GM03348 (cell line): ENCODE measurements at places on chromosomes 12 and 14.
A peak's percentile ranks its signal among the peaks of the same experiment; 100 is the strongest.

- no peak for DNase-seq
Measured at GRCh38 chr12:78171061-78171460, 340.4 kb downstream of the NAV3 start.

DNA sequence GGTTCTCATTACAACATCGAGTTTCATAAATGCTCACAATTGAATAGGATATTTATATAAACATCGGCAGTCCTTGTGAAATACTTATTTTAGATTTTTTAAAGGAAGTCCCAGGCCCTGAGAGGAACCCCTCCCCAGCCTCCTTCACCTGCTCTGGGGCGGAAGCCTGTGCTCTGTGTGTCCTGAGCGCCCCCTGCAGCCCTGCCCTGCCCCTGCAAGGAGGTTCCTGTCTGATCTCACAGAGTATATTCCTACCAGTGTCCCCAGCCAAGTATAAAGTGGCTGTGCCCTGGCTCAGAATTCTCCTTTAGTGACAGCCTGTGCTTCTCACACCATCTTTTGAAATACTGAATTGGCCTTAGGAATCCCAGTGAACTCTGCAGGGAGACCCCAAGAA is 659.5 kb downstream of the TMEM121 start:
- DNase-seq: no peak

DNA sequence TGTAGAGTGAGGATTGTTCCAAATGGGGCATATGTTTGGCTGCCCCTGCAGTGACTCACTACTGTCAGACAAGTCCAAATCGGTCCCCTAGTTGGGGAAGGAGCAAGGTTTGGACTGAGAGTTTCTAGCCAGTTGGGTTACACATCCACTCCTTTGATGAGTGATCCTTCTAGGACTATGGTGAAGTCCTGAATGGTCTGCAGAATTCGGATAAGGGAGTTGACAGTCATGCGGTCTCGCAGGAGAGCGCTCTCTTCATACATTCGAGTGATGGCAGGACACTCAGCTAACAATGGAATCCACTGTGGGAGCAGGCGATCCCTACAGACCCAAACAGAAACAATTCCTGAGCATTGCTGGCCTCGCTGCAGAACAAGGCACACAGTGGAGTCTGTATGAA is 61.5 kb upstream of the SINHCAF start:
- DNase-seq: no peak

GRCh38 chr14:76376878-76377734 is 1.2 kb downstream of the ESRRB start:
- DNase-seq: no peak

DNA sequence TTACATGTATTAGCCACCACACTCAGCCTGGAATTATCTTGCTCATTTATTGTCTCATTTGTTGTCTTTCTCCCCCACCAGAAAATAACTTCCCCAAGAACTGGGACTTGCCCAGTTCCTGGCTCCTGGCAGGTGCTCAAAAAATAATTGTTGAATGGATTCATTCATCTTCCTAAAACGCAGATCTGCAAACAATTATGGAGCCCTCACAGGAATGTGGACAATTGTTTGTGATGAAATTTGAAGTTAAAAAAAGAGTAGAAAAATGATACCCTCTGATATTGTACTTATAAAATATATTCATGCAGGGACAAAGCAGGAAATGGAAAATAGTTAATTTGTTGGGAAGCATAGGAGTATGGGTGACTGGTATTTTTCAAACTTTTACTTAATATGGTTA is 60.7 kb upstream of the MAP1LC3B2 start:
- peak; percentile 74 for DNase-seq

GRCh38 chr14:55773312-55773711 is 193.3 kb downstream of the KTN1 start:
- DNase-seq: no peak

- DNase-seq: peak; percentile 60
Measured at GRCh38 chr12:112170376-112170775, 45.0 kb downstream of the TRAFD1 start.

DNA sequence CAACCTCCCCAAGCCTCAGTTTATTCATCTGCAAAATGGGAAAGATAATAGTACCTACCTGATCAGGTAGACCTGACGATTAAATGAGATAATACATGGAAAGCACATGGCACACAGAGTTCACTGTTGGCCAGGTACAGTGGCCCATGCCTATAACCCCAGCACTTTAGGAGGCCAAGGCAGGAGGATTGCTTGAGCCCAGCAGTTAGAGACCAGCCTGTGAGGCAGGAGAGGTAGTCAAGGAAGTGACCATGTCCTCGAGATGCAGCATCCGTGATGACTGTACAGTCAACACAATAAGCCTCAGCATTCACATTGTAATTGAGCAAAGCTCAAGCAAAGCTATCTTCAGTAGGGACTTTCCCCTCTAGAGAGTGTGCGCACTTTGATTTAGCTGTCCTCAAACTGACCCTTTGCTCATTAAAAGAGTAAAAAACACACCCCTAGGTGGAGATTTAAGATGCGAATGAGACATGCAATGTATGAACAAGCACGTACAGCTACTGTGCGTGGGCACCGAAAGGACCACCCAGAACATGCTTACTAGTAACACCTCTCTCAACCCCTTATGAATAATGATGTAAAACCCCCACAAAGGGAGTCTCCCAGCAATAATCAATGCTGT is 9.9 kb downstream of the ISCU start:
- DNase-seq: no peak

DNA sequence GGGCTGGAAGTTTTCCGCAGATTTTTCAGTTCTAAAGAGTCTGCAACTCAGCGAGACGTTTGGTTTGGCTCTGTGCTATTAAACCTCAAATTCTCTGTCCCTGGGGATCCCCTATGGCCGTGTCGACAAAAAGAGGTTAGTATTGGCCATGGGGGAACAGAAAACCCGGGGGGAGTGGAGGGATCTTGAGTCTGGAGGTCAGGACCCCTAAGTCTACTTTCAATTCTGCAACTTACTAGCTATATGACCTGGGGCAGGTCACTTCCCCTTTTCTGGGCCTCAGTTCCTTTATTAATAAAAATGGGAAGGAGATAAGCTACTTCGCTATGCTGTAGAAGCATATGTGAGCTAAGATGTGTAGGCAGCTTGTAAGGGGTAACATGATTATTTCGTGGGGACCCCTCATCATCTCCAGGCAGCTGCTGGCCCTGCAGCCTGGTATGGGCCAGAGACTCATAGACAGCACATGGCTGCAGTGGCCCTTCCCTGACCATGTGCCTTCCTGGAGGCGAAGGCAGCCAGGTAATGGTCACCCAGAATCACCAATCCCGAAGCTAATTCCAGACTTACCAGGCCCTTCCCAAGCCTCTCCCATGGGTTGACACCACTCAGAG is 8.6 kb downstream of the ASB2 start:
- DNase-seq: no peak

GRCh38 chr12:102730996-102731395 is 186.0 kb downstream of the PAH start:
- DNase-seq: no peak

DNA sequence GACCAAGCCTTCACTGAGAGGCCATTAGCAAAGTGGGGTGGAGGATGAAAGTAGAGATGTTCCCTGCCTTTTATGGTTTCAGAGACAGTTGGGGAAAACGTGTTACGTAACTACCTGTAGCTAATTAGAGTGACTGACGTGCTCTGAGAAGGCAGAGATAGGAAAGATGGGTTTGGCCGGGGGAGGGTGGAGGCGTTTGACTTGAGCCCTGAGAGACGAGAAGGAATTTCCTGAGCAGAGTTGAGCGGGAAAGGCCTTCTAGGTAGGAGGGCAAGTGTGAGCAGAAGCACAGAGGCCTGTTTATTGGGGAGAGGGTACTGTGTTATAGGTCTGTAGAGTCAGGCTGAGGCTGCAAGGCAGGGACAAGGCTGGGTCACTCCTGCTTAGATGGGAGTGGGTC is 8.6 kb downstream of the TUNAR start:
- DNase-seq: no peak

GRCh38 chr12:26286186-26286585 is 90.8 kb downstream of the SSPN start:
- no peak for DNase-seq

DNA sequence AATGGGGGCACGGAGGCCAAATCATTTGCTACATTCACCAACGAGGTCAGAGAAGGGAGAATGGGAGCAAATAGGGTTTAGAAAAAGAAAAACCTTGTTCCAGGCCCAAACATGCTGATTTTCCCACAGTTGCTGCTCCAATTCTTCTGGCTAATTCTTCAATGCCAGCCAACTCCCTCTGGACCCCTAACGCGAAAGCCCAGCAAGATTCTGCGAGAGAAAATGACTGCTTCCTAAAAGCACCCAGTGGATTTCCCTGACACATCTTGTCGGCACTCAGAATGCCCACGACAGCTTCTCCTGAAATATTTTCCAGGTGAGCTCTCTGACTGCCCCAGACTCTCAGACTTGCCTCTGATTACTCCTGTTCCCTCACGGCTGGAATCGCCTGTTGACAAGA is 689.4 kb downstream of the MED13L start:
- DNase-seq: no peak
